SW 1271 (cell line): ENCODE measurements at places on chromosomes 4 and X.

- no peak for DNase-seq
Observed at GRCh38 chr4:155600244-155600643, 66.4 kb upstream of the GUCY1A1 start.

DNA sequence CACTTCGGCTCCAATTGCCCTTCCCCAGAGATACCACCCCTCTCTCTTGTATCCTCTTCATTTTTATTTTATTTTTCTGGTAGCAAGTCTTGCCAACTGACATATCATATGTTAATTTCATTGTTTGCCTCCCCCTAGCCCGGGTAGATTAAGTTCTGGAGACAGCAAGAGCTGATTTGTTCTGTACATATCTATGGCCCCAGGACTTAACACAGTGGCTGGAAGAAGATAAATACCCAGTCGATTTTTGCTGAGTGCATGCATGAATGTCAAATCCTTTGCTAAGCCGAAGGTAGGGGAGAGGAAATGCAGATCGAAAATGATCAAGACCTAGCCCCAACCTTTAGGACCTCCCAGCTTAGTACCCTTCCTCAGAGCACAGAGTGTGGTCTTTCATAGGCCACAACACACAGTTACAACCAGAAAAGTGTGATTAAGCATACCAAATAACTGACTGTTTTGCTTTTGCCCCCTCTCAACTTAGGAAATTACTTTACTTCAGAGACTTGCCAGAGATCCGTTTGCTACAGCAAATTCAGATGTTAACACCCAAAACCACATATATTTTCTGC, 58.7 kb upstream of the KLF3 start:
- no peak for DNase-seq

- DNase-seq = no peak
Observed at GRCh38 chrX:20212486-20213089, 54.1 kb downstream of the RPS6KA3 start.

GRCh38 chr4:1045193-1045594, 33.8 kb downstream of the FGFRL1 start:
- DNase-seq = no peak

DNA sequence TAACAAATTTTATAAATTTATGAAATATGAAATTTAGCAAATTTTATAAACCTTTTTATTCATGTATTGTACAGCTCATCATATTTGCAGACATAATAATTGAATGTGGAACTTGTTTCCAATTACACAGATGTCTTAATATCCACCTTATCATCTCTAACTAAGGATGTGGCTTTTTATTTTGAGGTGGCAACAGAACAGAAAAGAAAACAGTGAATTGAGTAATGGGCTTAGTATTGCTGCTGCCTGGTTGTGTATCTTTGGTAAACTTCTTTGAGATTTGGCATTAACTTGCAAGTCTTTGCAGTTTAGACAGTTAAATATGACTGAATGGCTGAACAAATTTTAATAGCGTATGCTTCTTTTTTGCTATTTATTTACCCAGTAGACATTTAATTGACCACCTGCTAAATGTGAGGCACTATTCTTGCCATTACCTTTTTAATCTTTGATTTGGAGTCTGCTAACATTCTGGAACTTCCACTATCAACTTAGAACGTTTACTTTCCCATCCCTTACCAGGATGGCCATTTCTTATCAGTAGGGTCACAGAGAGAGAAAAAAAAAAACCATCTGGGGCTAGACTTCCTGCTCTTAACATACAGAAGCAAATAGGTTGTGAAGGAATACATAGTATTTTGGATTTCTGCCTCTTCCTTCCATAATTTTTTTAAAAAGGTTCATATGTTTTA, 44.8 kb downstream of the CLCN3 start:
- DNase-seq = no peak

GRCh38 chrX:18677161-18677869, 5.4 kb upstream of the RS1 start:
- DNase-seq = no peak

DNA sequence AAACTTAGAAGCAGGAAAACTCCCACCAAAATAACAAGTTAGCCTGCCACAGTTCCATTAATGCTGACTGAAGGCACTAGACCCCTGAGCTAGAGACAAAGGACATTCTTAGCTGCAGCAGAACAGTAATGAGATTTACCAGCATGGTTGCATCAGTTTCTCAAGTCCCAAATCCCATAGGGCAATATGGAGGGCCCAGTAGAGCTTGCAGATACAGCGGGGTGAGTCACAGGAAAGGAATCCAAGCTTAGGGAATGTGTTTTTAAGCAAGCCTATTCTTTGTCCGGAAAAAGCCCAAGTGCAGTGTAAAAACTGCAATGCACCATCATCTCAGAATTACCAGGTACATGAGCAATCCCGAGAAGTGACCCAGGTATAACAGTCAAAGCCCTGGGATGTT, 51.3 kb upstream of the EXOC1L start:
- DNase-seq = no peak

- DNase-seq = no peak
Observed at GRCh38 chr4:55879224-55879623, 25.8 kb downstream of the EXOC1 start.

GRCh38 chr4:185656467-185656931, 121.2 kb upstream of the PDLIM3 start:
- DNase-seq = no peak

GRCh38 chr4:6017800-6018199, 431 bp downstream of the C4orf50 start:
- DNase-seq = no peak

DNA sequence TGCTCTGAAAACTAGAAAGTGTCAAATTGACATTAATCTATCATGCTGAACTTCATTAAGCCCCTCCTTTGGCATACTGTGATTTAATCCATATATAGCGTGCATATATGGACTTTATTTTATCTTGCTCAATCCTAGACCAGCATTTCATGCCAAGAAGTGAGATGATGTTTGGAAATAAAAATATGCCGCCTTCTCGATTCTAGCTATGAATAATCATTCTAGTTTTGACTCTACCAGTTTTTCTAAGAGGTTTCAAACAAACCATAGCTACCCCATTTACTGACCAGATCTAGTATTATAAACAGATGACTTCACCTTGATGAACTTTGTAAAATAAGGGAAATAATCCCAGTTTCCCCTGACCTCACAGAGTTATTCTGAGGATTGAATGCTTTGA, 95.0 kb downstream of the ARX start:
- DNase-seq = no peak

DNA sequence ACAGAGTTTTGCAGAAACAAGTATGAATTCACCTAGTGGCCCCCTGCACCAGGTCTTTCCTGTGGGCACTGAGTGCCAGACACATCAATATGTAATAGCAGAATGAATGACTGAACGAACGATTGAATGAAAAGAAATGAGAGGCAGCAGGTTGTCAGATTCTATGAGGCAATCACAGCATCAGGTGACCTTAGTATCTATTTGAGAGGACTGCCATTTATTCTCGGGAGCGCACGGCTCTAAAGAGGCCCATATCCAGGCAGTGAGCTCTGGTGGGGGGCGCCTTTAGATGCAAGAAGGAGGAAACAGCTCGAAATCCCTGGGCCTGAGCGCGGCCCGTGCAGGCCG, 528 bp upstream of the SLC25A4 start:
- no peak for DNase-seq

DNA sequence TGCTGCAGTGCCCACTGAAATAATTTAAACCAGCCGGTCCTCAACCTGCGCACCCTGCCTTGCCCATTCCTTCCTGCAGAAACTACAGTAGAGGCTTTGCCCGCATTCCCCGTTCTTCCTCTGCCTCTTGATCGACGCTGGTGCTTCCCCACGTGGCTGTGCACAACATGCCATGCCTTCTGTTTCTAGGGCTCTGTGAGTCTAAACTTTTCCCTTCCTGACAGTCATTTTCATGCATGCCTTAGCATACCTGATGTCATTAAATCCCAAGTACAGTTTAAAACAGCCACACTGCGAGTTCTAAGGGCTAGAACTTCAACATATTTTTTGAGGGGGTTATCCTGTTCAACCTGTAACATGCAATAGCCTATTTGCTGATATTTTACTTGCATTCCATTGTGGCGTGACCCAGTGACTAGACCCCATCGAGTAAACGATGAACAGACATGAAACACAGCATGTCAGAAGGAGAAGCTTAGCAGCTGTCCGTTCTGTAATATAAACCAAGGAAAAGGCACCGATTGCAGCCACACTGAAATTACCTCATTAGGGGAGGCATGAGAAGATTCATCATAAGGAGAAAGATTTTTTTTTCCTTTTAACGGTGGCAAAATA, 232.5 kb downstream of the ARHGAP10 start:
- DNase-seq = no peak

GRCh38 chr4:5772528-5773270, 61.7 kb downstream of the EVC start:
- no peak for DNase-seq

DNA sequence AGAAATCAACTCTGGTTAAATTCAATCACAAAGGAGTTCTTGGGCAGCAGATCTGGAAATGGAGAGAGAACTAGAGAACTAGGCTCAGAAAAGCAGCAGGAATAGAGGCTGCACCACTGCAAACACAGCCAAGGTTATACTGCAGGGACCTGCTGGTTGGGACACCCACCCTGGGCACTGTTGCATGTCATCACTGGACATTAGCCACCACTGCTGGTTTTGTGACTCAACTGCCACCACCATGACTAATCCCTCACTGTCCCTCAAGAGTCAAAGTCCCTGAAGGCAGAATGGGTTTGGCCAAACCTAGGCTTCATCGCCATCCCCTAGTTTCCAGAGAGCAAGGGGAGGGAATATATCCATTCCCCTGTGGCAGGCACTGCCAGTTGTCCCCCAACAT, 38.1 kb upstream of the IRAK1 start:
- DNase-seq = no peak

DNA sequence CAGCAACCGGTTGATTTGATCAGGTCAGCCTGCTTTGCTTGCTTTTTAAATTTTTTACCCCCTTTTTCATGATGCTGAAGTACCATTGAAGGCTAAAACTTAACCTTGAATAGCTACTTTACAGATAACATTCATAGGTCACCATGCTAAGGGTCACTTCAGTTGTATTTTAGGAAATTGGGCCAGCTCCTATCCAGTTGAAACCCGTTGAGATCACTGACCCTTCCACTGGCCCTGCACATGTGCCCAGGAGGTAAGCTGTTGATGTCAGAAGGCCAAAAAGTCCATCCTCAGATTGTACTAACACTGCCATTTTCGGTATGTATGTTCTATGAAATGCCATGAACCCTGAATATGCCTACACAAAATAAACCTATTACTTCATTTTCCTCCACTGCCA, 133.0 kb upstream of the FAT4 start:
- no peak for DNase-seq

DNA sequence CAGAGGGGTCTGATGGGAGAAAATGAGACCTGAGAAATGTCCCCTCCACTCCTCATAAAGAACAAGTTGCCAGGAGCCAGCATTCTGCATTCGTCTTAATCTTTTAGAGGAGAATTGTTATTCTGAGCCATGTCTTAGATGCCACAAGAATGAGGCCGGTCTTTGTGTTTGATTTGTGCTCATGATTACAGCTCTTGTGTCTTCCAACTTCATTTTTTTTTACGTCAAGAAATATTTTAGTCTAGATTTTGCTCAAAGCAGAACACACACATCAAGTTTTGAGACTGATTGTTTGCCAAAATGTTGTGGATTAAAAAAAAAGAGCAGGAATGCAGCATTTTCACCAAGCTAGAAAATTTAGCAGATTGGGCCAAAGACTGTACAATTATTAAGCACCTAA, 130.6 kb upstream of the PITX2 start:
- DNase-seq = no peak

DNA sequence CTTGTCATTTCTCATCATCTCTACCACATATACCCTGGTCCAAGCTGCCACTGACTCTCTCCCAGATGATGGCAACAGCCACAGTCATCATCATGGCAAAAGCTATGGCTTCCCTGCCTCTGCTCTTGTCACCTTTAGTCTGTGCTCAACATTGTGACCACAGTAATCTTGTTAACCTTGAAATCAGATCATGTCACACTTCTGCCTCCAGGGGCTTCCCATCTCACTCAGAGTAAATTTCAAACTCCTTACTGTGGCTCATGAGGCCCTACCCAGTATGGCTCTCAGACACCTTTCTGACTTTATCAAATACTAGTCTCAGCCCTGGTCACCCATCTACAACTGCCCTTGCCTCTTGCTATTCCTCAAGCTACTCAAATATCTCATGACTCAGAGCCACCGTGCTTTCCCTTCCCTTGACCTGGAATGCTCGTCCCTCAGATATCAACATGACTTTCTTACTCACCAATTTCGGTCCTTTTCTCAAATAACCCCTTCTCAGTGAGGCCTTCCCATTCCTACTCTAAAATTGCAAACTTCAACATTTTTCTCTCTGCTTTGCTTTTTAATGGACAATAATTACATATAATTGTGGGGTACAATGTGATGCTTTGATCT, 41.1 kb upstream of the STIM2 start:
- DNase-seq = no peak

DNA sequence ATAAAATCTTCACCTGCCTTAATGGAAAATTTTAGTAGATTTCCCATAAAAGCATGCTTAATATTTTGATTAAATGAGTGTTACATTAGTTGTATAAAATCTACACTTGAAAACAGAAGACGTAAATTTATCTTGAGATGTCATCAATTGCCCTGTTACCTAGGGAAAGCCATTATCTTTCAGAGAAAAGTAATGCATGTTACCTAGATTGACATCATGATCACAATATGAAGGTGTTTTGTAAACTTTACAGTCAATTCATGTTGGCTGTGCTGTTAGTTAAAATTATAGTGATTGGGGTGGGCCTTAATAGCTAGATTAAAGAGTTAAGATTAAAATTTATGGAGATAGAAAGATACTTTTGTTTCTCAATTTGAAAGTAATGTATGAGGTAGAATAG, 293.2 kb upstream of the PCDH18 start:
- DNase-seq = no peak

GRCh38 chr4:53196882-53197771, 168.7 kb downstream of the SCFD2 start:
- no peak for DNase-seq

- no peak for DNase-seq
Observed at GRCh38 chr4:183200453-183200852, 101.4 kb downstream of the WWC2 start.

DNA sequence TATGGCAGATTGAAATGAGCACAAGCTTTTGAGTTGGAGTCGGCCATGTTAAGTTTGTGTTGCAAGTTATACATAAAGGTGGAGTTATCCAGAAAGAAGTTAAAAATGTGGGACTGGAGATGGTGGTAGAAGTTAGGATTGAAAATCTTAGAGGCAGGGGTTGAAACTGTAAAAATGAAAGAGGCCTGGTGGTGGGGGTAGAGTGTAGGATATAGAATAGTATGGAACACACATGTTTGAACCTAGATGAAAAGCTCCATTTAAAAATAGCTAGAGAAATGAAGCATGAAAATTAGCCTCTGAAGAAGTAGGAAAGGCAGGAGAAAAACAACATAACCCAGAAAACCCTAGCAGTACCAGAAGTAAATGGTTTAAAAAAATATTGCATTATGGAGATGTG, 131.8 kb upstream of the ENPEP start:
- DNase-seq = no peak

DNA sequence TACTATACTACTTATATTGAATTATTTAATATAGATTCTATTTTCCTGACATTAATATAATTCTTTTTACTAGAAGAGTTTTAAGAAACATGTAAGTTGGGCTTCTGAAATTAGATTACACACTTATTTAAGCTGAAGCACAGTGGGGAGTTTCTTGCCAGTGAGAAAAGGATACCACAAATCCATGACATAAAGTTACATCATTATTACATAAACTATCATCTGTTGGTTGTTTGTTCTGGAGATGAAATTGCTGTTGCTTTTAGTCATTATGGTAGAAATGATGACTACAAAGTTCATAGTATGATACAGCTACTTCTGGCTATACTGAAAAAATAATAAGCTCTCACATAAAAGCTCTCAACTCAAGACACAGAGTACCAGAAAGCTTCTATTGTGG, 880.4 kb downstream of the PCDH18 start:
- DNase-seq = no peak

- no peak for DNase-seq
Observed at GRCh38 chr4:65416891-65417290, 253.4 kb downstream of the EPHA5 start.
